ENCODE measurements at places on chromosomes 2 and 18.

- peak; percentile 3 for DNase-seq
Measured at GRCh38 chr2:64601034-64601754, 52.5 kb downstream of the SERTAD2 start.

DNA sequence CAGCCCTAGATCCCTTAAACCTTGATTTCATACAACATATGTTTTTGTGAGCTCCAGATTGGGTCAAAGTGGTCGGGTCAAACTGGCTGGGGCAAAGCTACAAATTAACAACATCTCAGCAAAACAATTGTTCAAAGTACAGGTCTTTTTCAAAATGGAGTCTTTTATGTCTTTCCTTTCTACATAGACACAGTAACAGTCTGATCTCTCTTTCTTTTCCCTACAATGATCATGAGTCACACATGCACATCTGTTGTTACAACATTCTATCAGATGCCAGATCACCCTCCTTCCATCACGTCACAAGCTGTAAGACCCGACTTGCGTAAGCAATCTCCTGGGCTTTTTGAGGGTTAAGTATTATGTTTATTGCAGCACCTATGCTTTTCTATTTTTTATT is 55.1 kb downstream of the RHOB start:
- no peak for DNase-seq

DNA sequence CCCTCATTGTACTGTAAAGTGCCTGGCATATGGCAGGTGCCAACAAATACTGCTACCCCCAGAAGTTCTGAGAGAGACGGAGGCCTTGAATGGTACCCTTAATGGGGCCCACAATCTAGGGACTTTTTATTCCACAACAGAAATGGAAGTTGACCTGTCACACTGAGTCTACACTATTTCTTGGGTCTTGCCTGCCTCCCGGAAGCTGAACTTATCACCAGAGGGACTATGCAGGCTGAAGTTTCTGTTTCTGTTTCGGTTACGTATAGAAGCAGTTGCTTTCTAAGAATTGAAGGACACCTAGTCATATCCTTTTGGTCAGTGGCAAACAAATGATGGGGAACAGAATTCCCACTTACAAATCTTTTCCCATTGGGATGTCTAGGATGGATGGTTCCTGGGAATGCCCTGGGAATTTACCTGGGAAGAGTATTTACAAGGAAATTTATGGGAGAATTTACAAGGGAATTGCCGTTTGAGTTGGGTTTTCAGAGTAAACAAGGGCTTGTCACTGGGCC is 74.2 kb downstream of the HS1BP3 start:
- peak; percentile 55 for DNase-seq

DNA sequence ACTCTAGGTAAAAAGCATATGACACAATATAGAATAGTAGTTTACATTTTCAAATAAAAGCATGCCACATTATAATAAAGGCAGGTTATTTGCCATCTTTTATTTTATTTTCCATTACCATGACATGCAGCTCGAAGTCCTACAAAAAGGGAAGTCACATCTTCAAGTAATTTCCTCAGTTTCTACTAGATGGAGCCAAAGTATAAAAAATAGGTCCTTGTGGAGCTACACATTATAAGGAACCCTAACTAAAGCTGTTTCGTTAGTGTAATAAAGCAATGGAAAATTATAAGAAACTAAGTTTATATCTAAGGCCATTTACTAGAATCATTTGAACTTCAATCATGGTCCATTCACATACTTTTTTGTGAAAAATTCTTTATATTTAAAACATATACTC is 674.5 kb downstream of the KCNJ3 start:
- DNase-seq: no peak

- DNase-seq: no peak
Measured at GRCh38 chr18:76402026-76402990, 92.7 kb downstream of the ZNF516 start.

- no peak for DNase-seq
Measured at GRCh38 chr2:198351647-198352046, 547.3 kb downstream of the PLCL1 start.

DNA sequence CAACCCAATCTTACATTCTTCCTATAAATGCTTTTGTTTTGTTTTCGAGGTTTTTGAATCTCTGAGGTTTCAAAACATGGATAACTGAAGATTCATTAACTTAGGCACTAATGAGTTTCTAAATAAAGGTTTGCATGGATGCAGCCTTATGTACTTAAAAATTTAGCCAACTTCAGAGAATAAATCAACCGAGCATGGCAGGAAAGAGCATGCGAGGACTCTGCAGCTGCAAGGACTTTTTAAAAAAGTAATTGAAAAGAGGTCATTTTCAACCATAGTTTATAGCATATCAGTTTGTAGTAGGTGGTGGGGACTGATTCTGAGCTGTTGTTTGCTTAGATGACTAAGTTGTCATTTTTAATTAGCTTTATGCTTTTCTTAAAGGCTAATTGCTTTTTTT is 567.0 kb upstream of the ZEB2 start:
- DNase-seq: no peak

DNA sequence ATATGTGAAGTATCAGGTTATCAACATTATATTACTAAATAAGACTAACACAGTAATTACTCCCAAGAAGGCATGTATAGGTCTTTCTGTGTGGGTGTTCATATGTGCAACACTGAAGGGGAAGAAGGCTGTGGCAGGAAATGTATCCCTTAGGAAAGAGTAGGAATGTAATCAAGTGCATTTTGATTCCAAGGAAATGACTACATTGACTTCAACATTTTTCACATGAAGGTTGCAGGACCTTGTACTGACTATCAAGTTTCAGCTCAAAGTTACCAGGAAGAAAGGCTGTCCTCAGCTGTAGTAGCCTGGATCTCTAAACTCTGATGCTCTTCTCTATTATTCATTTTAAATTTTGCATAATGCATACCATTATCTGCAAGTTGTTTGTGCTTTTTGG is 680.8 kb downstream of the NYAP2 start:
- no peak for DNase-seq

- DNase-seq: no peak
Measured at GRCh38 chr2:193566276-193566675, 1371.5 kb upstream of the TMEFF2 start.

GRCh38 chr18:35268821-35269220 is 21.2 kb downstream of the ZSCAN30 start:
- no peak for DNase-seq

DNA sequence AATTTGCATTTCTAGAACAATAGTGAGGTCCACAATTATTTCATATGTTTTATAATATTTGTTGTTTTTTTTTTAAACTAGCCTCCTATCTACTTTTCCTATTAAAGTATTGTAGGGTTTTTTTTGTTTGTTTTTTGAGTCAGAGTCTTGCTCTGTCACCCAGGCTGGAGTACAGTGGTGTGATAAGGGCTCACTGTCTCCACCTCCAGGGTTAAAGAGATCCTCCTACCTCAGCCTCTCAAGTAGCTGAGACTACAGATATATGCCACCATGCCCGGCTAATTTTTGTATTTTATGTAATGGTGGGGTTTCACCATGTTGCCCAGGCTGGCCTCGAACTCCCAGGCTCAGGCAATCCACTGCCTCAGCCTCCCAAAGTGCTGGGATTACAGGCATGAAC is 122.5 kb downstream of the SLC39A10 start:
- no peak for DNase-seq

DNA sequence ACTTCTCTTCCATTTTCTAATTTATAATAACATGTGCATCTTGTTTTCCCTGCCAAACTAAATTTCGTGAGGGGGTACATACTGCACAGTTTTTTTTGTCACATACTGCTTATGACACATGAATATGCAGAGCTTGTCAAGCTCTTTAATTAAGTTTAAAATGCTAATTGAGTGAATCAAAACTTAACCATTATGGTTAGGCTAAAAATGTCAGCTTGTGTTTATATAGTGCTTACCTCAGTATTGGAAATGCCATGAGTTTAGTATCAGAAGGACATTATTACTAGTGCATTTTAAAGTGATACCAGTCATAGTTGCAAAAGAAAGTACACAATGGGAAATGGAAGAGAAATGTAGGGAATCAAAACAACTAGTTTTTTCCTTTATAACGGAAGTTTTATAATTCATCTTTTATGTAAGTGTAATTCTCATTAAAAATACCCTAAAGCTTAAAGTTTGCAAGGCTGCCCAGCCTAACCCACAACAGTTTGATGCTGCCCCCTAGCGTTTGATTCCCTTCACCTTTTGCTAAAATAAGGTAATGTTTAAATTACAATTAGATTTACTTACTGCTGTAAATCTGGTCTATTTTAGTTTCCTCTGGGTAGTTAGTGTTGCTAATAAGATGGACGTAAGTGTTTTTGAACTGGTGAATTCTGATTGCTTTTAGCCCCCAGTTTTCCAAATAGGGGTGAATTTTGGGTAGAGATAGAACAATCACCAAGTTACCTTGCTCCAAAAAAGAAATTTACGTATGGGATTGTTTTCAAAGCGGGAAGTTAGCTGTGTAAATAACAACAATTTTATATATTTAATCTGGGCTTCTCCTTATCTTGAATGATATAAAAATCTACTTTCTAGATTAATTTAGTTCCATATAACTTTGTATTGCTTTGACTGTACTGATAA is 3.2 kb downstream of the SLC39A10 start:
- DNase-seq: peak; percentile 89

DNA sequence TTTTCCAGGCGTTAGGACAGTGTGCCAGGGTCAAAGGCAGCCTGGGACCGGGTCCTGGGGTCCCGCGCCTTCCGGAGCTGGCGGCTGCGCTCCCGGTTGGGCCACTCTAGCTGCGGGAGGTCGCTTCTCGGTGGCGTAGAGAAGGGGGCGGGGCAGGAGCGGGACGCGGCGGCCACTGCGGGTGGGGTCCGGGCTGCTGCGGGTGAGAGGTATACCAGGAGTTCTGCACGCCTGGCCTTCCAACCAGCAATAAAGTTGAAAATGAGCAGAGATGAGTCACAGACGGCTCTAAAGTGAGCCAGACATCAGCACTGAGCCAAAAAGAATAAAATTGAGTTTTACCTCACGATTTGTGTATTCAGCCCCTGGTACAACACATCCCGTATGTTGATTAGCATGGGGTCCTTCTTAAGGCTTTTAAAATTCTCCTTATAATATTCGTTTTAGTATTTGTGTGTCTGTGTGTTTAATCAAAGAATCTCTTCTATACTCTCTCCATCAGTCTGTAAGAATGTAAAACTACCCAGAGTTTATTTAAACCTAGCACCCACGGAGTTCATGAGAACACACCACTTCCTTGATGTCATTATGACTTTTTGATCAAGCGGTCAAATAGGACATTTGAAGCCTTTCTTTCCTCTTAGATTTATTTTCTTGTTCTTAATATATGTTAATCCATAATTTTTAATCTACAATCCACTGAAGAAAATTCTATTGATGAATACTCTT is at the start of gene C1GALT1C1L:
Gene C1GALT1C1L (minus strand): TSS at position 108 of the 729 bp plus-strand sequence. CDS start 107 bp downstream, at position 1.
- DNase-seq: peak; percentile 28

DNA sequence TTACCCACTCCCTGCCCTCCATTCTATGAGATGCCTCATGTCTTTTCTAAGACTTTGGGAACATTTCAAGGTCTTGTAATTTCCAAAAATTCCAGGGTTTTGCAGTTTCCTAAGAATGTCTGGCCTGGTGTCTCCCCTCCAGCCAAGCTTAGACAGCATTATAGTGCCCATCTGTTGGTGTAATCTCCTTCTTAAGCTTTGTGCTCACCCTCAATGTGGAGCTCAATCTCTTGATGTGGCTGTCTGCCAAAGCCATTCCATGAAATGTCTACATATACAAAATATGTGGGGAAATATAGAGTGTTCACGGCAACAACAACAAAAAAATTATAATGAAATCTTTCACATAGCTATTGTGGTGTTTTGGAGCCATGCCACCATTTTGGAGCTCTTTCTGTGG is 558.4 kb downstream of the PIK3C3 start:
- no peak for DNase-seq

DNA sequence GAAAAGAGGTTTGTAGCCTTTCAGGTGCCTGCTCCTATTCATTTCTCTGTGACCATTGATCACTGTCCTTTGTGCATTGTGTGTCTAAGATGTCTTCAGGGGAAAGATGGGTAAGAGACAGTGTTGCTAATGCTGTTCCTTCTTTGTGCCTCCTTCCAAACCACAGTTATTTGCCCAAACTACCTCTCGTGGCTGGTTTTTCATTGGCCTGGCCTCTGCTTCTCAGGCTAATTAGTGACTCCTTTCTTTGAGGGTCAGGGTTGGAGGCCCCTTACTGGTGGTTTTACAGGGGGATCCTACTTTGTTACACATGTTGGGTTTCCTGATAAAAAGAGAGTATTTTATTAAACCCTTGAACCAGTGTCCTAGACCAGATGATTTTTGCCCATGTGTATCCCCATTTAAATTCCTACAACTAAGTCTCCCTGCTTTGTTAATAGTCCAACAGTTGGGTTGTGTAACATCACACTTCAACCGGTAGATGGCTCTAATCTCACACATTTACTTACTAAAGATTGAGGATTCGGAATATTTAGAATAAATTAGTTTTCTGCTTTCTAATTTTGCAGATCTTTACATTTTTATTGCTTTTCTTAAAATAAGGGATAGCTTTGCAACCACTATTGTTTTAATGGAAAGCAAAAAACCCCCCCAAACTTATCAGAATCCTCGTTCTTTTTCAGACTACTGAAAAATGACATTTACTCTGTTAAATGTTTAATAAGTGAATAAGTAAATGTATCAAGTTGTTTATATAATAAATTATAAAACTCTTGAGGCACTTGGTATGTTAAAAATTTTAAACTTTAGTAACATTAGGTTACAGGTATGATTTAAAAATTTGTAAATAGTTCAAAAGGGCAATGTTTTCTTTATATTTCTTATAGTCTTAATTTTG is 2.4 kb downstream of the MARS2 start:
- DNase-seq: no peak

- no peak for DNase-seq
Measured at GRCh38 chr18:37361335-37362157, 204.1 kb downstream of the CELF4 start.

DNA sequence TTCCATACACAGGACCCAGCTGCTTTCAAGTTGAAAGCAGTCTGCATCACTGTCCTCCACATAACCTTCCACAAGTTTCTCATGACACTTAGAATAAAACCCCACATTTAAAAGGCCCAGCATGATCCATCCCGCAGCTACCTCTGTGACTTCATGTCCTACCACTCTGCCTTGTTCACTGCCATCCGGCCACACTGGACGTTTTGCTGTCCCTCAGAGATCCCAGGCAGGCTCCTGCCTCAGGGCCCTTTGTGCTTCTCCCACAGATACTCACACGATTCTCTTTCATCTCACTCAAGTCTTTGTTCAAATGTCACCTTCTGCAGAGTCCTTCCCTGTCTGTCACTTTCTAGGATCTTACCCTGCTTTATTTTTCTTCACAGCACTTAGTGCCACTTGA is 232.9 kb upstream of the BOD1L2 start:
- no peak for DNase-seq

- DNase-seq: peak; percentile 84
Measured at GRCh38 chr18:74081966-74082741, 65.5 kb downstream of the FBXO15 start.

All from activated naive CD4-positive, alpha-beta T cell treated with anti-CD3 and anti-CD28 coated beads, Interleukin-2, amount 10 ng/mL, durations not matched to agents 7 days and 5 days (primary cell).